ENCODE measurements at places on chromosomes 16 and 17.

GRCh38 chr17:31273516-31273915 lies 23.5 kb downstream of the OMG start:
- DNase-seq = no peak

- no peak for DNase-seq
These were observed 108.6 kb downstream of the XYLT1 start for GRCh38 chr16:17362183-17362582.

DNA sequence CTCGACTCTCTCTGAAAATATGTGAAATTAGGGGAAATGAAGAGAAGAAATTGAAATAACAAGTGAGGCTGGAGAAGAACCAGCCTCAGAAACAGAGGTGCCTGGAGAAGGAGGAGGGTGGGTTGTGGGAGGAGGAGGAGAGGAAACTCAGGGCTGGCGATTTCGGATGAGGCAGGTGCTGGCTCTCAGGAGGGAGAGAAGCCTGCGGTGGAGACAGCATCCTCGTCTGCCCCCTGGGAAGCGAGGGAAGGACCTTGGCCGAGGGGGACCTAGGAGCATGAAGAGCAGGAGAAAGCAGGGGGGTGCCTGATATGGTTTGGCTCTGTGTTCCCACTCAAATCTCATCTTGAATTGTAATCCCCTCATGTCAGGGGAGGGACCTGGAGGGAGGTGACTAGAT lies 264.7 kb upstream of the TNRC6C start:
- no peak for DNase-seq

GRCh38 chr16:57992084-57992483 lies 8.4 kb downstream of the ZNF319 start:
- no peak for DNase-seq

DNA sequence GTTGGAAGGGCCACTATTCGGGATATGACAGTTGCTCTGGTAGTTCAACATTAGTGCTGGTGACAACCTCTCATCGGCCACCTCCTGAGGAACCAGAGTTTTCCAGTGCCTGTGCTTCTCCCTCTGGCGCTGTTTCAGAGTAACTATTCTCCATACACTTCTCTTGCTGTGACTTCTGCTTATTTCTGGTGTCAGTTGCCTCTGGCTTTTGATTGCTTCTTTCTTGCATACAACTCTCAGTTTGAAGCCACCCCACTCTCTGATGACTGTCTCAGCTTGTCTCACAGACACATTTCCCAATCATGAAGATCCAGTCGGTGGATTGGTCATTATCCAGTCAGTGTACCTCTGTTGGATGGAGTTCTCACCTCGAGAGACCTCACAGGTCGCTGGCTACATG lies 3.4 kb upstream of the TM4SF5 start:
- DNase-seq = no peak

GRCh38 chr17:45325810-45326209 lies 9.0 kb upstream of the MAP3K14 start:
- no peak for DNase-seq

DNA sequence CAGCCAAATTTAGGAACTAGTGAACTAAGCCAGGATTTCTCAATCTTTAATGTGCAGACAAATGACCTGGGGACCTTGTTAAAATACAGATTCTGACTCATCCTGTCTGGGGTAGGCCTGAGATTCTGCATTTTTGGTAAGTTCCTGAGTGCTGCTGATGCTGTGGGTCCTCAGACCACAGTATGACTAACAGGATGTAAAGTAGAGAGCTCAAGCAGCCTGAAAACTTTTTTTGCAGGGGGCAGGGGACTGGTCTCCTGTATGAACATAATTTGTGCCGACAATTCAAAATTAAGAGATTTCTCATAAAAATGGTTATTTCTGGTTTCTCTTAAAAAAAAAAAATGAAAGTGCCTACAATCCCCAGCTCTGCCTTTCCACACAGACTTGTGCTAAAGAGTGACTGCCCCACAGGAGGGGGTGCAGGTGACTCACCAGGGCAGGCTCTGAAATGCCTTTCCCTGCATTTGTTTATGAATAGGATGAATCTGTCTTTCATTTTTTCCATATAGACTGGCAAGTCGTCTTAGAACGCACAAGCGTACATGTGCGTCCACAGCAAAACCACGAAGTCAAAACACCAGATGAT lies 271.5 kb downstream of the PHKB start:
- DNase-seq = no peak

- no peak for DNase-seq
These were observed 858 bp upstream of the ASPSCR1 start for GRCh38 chr17:81976332-81977210.

DNA sequence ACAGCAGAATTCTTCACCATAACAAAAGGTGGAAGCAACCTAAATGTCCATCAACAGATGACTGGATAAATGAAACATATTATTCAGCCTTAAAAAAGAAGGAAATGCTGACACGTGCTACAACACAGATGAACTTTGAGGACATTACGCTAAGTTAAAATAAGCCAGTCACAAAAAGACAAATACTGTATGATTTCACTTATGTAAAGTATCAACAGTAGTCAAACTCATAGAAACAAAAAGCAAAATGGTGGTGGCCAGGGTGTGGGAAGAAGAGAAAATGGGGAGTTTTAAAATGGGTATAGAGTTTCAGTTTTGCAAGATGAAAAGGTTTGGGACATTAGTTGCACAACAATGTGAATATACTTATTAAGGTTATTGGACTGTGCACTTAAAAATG lies 49.8 kb upstream of the MTMR4 start:
- DNase-seq = no peak

DNA sequence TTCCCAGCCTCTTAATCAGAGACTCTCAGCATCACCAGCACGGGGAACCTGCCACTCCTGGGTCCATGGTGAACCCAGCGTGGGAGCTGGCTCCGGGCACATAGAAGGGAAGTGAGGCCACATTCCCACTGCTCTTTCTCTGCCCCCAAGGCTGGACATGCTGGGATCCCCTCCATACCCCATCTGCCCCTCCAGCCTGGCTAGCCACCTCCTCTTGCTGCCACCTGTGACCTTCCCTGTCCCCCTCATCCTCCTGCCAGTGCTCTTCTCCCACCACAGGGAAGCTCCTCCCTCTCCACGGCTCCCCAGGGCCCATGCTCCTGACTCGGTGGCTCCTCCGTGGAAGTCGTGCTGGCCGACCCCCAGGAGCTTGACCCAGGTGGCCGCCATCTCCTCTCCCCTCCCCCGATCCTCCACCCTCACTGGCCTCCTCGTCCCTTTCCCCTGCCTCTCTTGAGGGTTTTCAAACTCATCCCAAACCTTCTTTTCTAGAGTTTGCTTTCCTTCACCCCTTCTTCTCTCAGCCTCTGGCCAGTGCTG lies 139.1 kb upstream of the CHMP6 start:
- no peak for DNase-seq

DNA sequence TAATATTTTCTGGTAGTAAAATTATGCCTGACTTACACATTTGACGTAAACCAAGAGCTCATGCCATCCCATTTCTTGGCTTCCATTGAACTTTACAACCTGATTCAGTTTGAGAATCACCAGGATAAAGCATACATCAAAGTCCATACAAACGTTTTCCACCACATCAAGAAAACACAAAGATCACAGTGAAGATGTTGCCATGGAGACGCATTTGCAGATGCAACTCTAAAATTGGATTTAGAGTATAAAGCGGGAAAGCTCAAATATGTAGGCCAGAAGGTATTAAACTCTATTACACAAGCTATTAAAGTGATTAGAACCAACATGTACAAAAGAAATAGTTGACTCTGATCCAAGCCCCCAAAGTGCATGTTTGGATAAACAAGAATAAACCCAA lies 10.4 kb downstream of the C16orf46 start:
- DNase-seq = no peak

DNA sequence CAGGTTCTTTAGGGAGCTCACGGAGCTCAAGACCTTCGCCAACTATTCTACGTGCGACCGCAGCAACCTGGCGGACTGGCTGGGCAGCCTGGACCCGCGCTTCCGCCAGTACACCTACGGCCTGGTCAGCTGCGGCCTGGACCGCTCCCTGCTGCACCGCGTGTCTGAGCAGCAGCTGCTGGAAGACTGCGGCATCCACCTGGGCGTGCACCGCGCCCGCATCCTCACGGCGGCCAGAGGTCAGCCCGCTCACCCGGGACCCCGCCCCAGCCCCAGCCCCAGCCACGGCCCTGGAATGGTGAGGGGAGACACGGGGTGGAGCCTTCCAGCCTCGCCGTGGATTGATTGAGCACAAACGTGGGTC lies 13.5 kb downstream of the SARM1 start:
- no peak for DNase-seq

DNA sequence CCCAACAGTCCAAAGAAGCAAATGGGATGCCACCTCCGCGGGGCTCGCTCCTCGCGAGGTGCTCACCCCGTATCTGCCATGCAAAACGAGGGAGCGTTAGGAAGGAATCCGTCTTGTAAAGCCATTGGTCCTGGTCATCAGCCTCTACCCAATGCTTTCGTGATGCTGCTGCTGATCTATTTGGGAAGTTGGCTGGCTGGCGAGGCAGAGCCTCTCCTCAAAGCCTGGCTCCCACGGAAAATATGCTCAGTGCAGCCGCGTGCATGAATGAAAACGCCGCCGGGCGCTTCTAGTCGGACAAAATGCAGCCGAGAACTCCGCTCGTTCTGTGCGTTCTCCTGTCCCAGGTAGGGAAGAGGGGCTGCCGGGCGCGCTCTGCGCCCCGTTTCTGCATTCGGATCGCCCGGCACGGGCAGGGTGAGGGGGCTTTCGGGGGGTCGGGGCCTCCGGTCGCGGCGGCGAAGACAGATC lies at the start of gene CDH13:
TSS of gene CDH13 (plus strand) at position 179 of the 471 bp plus-strand sequence.
- no peak for DNase-seq

- DNase-seq = no peak
These were observed 20.3 kb upstream of the NFATC3 start for GRCh38 chr16:68064791-68065365.

GRCh38 chr17:2400877-2401425 lies at the start of gene MNT:
Gene MNT (minus strand): TSS chr17:2401060. CDS start chr17:2400712, 348 bp downstream.
- peak; percentile 93 for DNase-seq

- no peak for DNase-seq
These were observed 469.1 kb downstream of the GRIN2A start for GRCh38 chr16:9713156-9713555.

- DNase-seq = peak; percentile 44
These were observed 1.4 kb upstream of the BAHCC1 start for GRCh38 chr17:81393684-81394376.

DNA sequence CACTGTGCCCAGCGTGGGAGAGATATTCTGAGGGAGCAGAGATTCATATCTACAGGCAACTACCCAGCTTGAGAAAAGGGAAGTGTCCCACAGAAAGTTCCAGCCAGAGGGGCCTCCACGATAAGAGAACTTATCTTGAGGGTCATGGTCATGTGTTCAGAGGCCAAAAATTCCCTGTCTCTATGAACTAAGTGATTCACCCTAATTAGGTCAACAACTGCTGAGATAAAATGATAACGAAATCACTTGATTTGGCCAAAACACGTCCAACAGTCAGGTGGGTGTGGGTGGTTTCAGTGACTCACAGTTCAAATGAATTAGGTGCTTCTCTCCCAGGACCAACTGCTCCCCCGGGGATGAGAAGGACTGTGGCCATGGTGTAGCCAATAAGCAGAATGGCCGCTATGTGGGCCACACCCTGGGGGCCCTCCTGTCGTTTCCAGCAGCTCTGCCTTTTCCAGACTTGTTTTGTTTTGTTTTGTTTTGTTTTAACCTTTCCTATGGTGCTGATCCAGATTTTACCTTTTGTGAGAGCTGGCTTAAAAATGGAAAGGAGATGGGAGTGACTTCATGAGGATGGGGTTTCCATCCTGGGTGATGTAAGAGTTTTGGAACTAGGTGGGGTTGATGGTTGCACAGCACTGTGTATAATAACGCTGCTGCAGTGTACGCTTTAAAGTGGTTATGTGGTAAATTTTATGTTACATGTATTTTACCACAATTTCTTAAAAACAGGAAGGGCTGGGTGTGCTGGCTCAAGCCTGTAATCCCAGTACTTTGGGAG lies 8.7 kb downstream of the DNAI2 start:
- DNase-seq = peak; percentile 29

DNA sequence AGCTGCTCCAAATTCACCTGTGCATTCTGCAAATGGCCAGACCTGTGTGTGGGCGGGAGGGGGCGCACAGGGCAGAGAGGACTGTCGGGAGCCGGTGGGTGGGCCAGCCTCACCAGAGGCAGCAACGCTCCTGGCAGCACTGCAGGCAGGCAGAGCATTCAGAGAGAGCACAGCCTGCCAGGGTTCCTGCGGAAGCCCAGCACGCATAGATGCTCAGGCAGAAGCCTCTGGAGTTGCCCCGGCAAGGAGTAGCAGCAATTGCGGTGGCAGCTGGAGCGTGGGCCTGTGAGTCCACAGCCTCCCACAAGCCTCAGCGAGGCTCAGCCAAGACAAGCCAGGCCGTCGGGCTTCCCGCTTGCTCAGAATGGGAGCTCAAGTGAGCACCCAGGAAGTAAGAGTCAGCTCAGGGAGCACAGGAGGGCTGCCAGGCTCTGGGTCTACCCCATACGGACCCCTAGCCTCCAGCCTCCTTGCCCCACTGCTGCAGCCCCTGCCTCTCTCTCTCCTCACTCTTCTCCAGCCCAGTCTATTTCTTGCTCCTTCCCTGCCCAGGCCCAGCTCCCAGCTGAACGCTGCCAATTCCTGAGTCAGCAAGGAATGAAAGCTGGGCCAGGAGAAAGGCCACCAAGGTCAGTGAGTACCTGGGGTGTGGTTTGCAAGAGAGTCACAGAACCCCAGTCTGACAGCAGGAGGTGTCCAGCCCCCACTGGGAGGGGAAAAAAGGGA lies 9.6 kb downstream of the EMC6 start:
- DNase-seq = no peak

- no peak for DNase-seq
These were observed 48.9 kb upstream of the MRPS23 start for GRCh38 chr17:57898487-57899311.

- DNase-seq = no peak
These were observed 2.8 kb upstream of the SHISA9 start for GRCh38 chr16:12898551-12898950.

GRCh38 chr16:25051406-25052150 lies 36.4 kb upstream of the ARHGAP17 start:
- no peak for DNase-seq

DNA sequence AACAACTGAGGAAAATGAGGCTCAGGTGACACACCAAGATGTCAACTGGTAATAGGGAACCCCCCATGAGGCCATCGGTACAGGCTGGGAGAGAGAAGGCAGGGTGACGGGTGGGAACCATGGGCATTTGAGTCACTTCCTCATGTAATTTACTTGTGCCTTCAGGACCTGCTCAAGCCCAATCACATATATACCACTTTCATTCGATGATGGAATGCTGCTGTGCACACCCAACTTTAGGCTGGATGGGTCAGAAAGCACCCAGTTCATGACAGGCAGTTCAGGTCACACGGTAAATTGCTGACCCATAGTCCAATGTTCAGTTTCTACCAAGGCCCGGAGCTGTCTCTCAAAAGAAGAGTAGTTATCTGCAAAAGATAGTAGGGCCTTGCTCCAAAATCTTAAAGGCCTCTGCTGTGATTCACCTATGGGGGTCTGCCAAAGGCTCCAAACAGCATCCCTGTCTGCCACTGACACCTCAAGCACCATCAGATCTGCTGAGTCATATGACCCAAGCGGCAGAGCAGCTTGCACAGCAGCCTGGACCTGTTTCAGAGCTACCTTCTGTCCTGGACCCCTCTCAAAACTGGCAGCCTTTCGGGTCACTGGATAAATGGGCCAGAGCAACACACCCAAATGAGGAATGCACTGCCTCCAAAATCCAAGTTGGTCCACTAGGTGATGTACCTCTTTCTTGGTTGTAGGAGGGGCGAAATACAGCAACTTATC lies 24.7 kb downstream of the ZZEF1 start:
- DNase-seq = no peak
